ENCODE measurements at places on chromosomes 2 and 18.

DNA sequence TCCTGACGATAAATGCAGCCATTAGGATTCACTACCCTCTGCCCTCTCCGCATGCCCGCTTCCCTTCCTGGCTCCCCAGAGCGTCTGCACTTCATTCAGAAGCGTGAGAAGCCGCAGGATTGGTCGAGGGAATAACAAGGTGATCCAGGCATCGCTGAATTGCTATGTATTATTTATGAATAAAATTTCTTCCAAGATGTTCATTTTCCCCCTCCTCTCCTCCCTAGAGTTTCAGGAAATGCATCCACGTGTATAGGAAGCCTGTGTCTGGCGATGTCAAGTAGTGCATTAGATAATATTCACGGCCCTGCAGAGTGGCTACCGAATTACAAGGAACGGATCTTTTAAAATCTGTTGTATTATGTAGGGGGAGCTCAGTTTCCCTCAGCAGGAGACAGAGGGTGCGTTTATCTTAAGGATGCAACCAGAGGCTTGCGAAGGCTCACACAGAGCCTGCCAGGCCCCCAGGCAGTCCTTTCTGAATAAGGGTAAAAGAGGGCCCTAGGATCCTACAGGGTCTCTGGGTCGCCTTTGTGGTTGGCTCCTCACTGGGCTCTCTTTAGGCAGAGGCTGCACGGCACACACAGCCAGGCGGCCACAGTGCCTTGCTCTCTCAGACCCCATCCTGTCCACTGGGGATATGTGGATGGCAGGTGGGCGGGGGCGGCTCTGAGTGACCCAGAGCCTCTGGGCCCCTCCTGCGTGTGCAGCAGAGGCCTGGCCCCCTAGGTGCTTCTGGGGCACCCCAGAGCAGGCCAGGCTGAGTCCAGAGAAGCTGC is 224.1 kb upstream of the PXDN start:
- no peak for DNase-seq

GRCh38 chr2:217362710-217363109 is 502.8 kb upstream of the TNP1 start:
- DNase-seq: no peak

- DNase-seq: no peak
Observed at GRCh38 chr18:46243095-46243494, 138.9 kb downstream of the HAUS1 start.

GRCh38 chr2:86821842-86822241 is 31.1 kb upstream of the CD8A start:
- no peak for DNase-seq

GRCh38 chr2:180618570-180618969 is 361.8 kb upstream of the UBE2E3 start:
- DNase-seq: no peak

DNA sequence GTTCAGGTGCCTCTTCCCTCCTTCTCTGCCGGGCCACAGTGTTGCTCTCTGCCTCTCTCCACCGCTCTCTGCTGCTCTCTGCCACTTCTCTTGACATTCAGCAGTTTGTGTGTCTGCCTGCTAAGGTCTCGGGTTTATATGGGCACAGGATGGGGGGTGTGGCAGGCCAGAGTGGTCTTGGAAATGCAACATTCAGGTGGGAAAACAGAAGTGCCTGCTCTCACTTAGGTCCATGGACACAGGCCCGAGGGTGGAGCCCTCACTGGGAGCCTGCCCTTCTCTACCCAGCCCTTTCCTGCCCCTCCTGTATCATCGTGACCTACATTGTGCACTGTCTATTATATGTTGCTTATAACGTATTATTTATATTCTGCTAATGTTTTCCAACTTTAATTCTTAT is 120.8 kb upstream of the TMEM18 start:
- DNase-seq: no peak

DNA sequence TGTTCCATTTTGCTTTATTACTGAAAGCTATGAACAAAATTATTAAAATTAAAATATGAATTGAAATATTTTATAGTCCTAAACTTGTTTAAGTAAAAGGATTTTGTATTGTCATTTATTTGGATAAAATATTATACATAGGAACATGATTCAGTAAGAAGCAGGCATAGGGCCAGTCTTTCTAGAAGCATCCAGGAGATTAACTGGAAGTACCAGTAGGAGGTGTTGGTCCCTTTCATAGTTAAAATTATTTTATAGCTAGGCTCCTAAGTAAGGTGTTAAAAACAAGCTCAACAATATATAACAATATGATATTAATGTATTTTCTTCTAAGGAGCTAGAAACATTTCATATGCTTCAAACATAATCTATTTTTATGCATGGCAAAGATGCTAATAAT is 43.7 kb downstream of the FIGN start:
- no peak for DNase-seq

- no peak for DNase-seq
Observed at GRCh38 chr18:28666216-28666615, 489.3 kb upstream of the CDH2 start.

DNA sequence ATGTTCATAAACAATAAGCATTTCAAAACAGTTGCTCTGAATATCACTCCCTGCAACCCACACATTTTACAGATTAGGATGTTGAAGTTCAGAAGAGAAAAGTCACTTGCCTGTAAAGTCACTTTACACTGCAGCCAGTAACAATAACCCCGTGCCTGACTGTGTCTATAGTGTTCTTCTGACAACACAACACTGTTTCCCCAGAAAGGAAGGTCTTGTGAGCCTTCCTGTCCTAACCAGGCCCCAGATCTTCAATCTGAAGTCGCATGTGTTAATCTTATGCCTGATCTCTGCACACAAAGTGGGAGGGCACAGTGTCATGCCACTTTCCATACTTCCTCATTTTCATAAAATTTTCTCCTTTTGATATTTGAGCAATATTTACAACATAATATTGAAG is 120.2 kb downstream of the FEZ2 start:
- no peak for DNase-seq

- DNase-seq: no peak
Observed at GRCh38 chr2:209977386-209978239, 24.8 kb upstream of the RPE start.

- DNase-seq: no peak
Observed at GRCh38 chr2:68352651-68353391, 12.3 kb upstream of the PLEK start.

DNA sequence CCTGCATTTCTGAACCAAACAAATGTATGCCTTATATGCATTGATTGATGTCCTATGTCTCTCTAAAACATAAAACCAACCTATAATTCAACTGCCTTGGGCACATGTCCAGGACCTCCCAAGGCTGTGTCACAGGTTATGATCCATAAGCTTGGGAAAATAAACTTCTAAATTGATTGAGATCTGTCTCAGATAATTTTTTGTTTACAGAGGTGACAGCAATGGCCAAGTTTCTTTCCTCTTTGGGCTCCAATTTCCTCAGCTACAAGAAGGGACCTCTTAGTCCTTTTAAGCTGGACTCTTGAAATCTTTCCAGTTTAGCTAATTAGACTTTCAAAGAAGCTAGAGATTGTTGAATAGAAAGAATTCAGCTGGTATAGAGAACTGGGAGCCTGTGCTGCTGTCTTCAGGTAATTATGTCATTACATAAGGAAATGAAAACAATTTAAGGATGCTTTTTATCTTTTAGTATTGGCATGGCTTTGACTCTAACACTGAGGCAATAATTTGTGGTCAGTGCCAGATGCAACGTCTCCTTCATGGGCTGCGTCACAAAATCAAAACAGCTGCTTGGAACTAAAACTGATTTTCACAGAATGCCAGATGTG is 412.1 kb upstream of the TRIB2 start:
- DNase-seq: no peak
